ENCODE measurements at places on chromosomes 12 and 14.

- no peak for DNase-seq
Observed at GRCh38 chr12:68924546-68924945, 8.4 kb downstream of the CPM start.

DNA sequence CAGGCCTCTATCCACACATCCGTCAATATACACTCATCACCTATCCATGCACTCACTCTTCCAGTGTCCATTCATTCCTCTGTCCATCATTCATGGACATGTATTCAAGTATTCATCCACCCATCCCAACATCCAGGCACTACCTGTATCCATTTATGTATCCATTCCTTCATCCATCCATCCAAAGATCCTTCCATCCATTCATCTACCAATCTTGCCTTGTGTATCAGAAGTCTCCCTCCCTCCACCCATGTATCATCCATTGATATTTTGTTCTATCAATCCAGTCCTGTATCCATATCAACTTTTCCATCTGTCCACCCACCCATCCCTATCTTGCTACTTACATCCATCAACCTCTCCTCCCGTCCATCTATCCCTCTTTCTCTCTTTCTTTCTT, 4.0 kb downstream of the BEGAIN start:
- no peak for DNase-seq

DNA sequence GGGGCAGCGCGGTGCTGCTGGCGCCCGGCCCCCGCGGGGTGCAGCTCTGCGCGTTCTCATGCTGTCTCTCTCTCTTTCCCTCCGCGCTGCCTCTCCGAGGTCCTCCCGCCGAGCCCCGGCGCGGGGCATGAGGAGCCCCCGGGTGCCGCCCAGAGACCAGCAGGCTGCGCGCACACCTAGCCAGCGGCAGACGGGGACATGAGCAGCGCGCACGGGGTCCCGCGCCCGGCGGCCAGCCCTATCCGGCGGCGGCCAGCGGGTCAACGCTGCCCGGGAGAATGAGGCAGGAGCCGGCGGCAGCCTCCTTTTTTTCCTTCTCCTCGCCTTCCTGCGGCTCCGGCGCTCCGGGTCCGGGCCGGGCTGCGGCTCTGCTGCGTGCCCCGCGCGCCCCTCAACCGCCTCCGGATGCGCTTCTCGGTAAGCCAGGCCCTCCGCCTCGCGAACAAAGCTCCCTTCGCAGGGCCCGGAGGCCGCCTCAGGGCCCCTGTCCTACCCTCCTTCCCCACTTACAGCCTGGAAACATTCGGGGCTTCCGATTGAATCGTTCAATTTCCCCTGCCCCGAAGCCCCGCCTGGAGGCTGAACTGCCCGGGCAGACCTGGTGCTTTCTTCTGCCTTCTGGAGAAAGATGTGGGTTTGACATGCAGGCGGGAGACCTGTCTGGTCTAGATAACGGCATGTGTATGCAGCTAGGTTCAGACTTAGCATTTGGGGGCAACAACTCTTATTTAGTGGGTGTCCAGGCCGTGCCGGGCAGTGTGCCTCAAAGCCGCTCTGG, at the start of gene TUNAR:
TSS of gene TUNAR (plus strand) at position 72 of the 778 bp plus-strand sequence.
- DNase-seq, result no peak

- no peak for DNase-seq
Observed at GRCh38 chr12:47744778-47745436, 13.8 kb downstream of the RAPGEF3 start.

DNA sequence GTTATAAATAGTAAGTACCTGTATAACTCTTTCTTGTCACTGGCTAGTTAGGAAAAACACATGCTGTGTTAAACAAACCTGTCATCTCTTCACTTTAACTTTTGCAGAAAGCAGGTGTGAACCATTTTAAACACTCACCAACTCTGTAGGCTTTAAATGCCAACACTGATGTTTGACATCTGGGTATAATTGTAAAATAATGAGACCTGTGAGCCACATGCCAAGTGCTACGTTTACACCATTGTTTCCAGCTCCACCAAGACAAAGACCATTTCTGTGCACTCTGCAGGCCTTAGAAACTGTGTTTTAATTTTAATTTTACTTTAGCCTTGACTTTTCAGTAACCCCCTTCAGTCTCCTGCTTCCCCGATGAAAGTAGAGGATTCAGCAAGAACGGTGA, 11.0 kb downstream of the TPH2 start:
- DNase-seq, result no peak

GRCh38 chr14:64092940-64093339, 201.2 kb downstream of the ESR2 start:
- no peak for DNase-seq

DNA sequence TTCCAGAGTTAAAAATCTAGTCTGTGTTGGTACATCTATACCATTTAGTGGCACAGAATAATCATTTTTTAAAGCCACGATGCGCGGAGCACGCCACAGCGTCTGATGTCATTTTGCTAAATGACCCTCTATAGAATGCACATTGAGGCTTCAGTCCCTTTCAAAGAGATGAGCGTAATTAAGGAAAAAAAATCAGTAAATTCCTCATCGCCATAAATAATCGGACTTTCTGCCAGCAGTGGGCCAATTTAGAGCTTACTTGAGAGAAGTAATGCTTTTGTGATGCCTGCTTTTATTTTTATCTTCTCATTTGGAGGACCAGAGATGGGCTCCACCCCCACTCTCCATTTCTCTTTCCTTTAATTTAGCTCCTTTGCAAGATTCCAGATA, 4.0 kb downstream of the ASCL1 start:
- no peak for DNase-seq

GRCh38 chr14:24613241-24613640, 3.8 kb upstream of the GZMH start:
- DNase-seq, result no peak

GRCh38 chr14:71764701-71765382, 167.4 kb upstream of the RGS6 start:
- DNase-seq, result no peak

- no peak for DNase-seq
Observed at GRCh38 chr12:114430306-114430705, 24.4 kb upstream of the TBX5 start.

DNA sequence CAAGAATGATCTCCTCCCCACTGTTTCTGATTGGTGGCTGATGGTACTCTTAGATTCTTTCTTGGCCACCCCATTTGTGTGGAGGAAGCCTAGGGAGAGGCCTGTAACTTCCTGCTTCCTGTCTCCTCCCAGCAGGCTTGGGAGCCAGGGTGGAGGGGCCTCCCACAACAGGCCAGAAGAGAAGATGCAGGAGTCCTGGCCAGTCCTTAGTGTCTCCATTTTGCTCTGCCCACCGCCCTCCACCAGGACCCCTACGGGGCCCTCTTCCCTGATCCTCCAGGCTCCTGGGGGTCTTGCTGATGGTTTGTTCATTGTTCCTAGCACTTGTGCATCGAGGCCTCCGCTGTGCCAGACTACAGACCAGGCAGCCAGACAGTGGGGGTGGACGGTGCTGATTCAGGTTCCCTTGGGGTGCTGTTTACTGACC, 6.8 kb downstream of the TSPAN9 start:
- DNase-seq, result no peak

DNA sequence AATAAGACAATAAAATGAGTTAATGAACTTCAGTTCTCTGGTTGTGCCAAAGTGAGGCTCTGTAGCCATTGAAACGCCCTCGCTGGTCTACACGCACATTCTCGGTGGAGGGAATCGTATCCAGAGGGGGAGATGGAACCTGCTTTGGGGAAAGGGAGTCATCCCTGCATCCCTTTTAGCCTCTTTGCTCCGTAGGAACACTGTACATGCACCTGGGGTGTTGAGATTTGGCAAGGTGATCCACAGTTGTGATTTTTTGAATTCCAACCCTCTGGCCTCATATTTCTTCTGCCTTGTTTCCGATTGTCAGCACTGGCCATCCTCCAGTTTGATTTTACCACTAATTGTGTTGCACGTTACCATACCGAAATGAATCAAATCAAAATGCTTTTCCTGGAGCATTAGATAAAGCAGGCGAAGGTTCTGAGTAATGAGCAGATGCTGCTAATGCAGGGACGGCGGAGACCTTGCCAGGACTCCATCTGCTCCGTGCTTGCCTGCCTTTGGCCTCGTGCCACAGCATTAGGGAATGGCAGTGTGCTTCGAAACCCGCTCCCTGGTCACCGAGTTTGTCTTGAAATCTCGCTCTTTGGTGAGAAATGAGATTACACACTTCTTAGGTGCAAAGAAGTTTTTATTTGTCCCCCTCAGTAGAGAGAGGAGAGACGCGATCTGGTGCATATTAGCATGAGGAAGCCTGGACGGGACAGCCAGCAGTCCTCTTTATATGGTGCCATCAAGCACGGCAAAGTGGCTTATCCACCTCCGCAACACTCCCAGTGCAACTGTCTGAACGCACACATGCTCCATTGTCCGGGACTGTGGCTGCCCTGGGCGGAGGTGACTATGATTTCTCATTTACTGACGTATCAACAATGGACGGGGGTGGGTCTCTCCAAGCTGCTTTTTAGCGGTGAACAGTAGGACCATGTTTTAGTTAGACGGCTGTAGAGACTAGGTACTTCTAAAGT, 59.1 kb downstream of the FBXW8 start:
- DNase-seq, result no peak

- no peak for DNase-seq
Observed at GRCh38 chr12:69888901-69889300, 63.9 kb downstream of the MYRFL start.

DNA sequence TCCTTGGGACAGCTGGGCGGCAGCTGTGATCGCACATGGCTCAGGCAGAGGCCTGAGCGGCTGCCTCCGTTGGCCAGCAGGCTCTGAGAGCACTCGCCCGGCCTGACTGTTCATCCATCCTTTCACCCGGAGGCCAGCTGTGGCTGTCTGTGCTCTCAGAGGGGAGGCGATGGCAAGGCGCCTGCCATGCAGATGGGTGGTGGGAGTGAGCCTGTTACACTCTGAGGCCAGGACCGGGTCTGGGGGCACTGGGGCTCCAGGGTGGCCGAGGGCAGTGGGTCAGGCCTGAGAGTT, 292.3 kb downstream of the TMEM121 start:
- no peak for DNase-seq

- no peak for DNase-seq
Observed at GRCh38 chr12:3938042-3938544, 64.9 kb upstream of the PARP11 start.

- DNase-seq, result no peak
Observed at GRCh38 chr12:53212931-53213330, 5.9 kb upstream of the ITGB7 start.

- no peak for DNase-seq
Observed at GRCh38 chr12:53568809-53569557, 57.2 kb downstream of the ATF7 start.

GRCh38 chr12:20269337-20270067, 98.8 kb upstream of the PDE3A start:
- no peak for DNase-seq

GRCh38 chr14:90506748-90507147, 109.9 kb downstream of the CALM1 start:
- no peak for DNase-seq

- DNase-seq, result no peak
Observed at GRCh38 chr12:26595806-26596205, 237.2 kb downstream of the ITPR2 start.

DNA sequence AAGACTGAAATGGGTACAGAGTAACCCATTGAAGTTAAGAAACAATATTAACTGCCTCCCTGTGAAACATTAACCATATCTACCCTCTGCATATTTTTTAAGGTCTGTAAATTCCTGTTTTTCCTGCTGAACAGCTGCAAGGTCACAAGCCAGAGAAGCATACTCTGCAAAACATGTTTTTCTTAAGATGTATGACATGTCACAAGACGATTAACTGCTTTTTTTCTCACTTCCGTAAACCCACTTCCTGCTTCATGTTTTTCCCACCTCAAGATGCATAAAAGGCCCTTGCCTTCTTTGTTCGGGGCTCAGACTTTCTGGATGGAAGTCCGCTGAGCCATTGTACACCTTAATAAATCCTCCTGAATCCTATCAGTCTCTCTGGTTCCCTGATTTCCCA, 504.7 kb upstream of the MIS18BP1 start:
- no peak for DNase-seq

All from stimulated activated CD8-positive, alpha-beta memory T cell treated with anti-CD3 and anti-CD28 coated beads, Interleukin-15, amount 100 ng/mL, for 1 hour (primary cell).